Lower lobe of right lung (tissue), 2 donors: ENCODE measurements at places on chromosomes 2 and 18.

DNA sequence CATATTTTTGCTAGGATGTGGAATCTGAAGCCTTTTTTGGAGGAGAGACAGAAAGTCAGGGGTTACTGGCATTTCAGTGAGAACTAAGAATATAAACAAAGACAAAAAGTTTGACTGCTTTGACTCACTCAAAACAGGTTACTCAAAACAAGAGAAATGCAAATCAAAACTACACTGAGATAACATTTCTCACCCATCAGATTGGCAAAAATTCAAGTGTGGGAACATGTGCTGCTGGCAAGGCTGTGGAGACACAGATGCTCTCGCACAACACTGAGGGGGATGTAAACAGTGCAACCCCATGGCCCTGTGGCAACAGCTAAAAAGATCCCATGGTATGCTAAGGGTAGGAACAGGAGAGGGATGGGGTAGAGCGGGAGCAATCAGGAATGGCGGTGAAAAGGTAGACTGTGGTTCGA lies 86.6 kb downstream of the DTNB start:
- no peak overlapping the region for H3K27ac ChIP-seq
- H3K27me3 ChIP-seq = no peaks in the 10 kb centered on the region
- H3K4me1 ChIP-seq = peaks cover 10% of the 10 kb centered on the region
- H3K36me3 ChIP-seq = no peaks in the 10 kb centered on the region
- no peak overlapping the region for H3K4me3 ChIP-seq
- DNase-seq = no peak

- H3K4me1 ChIP-seq = peaks cover 28% of the 10 kb centered on the region
- no peaks in the 10 kb centered on the region for H3K27me3 ChIP-seq
- H3K36me3 ChIP-seq = no peaks in the 10 kb centered on the region
- no peak overlapping the region for H3K4me3 ChIP-seq
- H3K27ac ChIP-seq = no peak overlapping the region
Measured at GRCh38 chr2:47307066-47307465, 95.9 kb upstream of the MSH2 start.

GRCh38 chr2:69741575-69742321 lies at the start of gene ANXA4:
TSS of gene ANXA4 (plus strand) at chr2:69742134. CDS start at chr2:69781566, 39,432 bp downstream.
- H3K36me3 ChIP-seq = no peaks in the 10 kb centered on the region
- peak within 1 kb of the TSS; percentile 97 for H3K27ac ChIP-seq
- DNase-seq = peak; percentile 93
- H3K4me3 ChIP-seq = peak within 1 kb of the TSS; percentile 69
- no peaks in the 10 kb centered on the region for H3K27me3 ChIP-seq

GRCh38 chr2:151118269-151118668 lies 143.4 kb downstream of the RBM43 start:
- no peak overlapping the region for H3K27ac ChIP-seq
- no peak overlapping the region for H3K4me3 ChIP-seq
- no peaks in the 10 kb centered on the region for H3K27me3 ChIP-seq

DNA sequence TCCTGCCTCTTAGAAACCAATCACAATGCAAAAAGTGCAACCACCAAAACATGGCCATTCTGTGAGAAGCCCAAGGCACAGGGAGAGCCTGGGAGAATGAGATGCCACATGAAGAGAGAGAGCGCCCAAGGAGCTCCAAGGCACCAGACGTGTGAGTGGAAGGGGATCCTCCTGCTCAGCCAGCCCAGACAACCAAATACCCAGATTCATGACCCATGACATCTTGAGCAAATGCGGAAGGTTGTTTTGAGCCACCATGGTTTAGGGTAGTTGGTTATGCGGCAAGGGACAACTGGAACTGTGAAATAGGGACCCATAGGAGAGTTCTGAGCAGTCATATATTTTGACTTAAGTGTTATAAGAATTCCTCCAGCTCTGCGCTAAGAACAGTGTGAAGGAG lies 7.0 kb downstream of the AFF3 start:
- no peak overlapping the region for H3K27ac ChIP-seq
- no peaks in the 10 kb centered on the region for H3K27me3 ChIP-seq
- no peaks in the 10 kb centered on the region for H3K36me3 ChIP-seq
- H3K4me3 ChIP-seq = no peak overlapping the region
- DNase-seq = no peak

DNA sequence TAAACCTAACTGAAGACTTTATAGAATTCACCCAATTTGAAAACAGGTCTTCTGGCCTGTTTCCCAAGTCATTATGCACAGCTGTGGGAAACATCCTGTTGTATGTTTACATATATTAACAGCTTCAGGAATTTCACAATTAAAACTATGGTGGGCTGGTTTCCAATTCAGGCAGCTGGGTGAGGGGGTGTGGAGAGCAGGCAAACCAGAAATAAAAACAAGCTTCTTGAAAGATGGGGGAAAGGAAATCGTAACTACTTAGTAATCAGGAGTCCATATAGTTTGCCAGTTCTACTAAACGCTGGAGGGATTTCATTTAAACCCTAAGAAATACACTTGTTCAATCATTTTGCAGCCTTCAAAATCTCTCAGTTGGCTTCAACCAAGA lies 22.8 kb downstream of the ATP8B1 start:
- no peak overlapping the region for H3K4me3 ChIP-seq
- H3K27me3 ChIP-seq = no peaks in the 10 kb centered on the region
- DNase-seq = no peak
- H3K4me1 ChIP-seq = peaks cover 49% of the 10 kb centered on the region

- H3K4me1 ChIP-seq = peaks cover 23% of the 10 kb centered on the region
- peak overlapping the region; percentile 73 for H3K27ac ChIP-seq
- H3K4me3 ChIP-seq = peak overlapping the region; percentile 70
- no peaks in the 10 kb centered on the region for H3K36me3 ChIP-seq
- peak; percentile 64 for DNase-seq
Measured at GRCh38 chr2:235494716-235495372, 1.0 kb downstream of the AGAP1 start.

- DNase-seq = no peak
- H3K27ac ChIP-seq = no peak overlapping the region
- H3K4me3 ChIP-seq = no peak overlapping the region
- H3K36me3 ChIP-seq = peaks cover 29% of the 10 kb centered on the region
- H3K27me3 ChIP-seq = no peaks in the 10 kb centered on the region
- peaks cover 30% of the 10 kb centered on the region for H3K4me1 ChIP-seq
Measured at GRCh38 chr18:55236150-55236931, 277.1 kb upstream of the CCDC68 start.

- no peak overlapping the region for H3K27ac ChIP-seq
- no peak for DNase-seq
- no peaks in the 10 kb centered on the region for H3K4me1 ChIP-seq
- no peak overlapping the region for H3K4me3 ChIP-seq
Measured at GRCh38 chr2:86047575-86048382, 57.9 kb downstream of the POLR1A start.

DNA sequence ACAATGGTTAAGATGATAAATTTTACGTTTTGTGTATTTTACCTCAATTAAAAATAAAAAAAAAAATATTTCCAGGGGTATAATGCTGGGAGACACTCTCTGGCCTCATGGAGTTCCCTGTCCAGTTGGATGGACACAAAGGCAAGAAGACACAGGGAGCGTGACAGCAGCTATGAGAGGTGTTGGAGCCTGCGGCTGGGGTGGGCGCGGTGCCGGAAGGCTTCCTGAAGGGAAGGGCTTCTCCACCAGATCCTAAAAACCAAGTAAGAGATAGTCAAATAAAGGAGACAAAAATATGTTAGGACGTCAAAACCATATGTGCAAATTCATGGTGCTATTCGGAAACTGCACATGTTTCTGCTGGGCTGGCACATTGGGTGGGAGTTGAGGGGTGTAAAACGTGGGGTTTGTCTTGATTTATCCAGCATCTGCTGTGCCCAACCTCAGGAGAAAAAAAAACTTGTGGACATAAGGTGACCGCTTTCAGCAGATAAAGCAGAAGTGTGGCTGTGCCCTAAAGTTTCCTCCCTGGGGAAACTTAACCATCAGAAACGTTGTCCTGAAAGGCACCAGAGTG lies 467.6 kb downstream of the RNF144A start:
- H3K27ac ChIP-seq = no peak overlapping the region
- H3K27me3 ChIP-seq = no peaks in the 10 kb centered on the region
- no peak for DNase-seq
- no peak overlapping the region for H3K4me3 ChIP-seq
- no peaks in the 10 kb centered on the region for H3K4me1 ChIP-seq

GRCh38 chr2:33365264-33365970 lies 111.0 kb upstream of the RASGRP3 start:
- H3K27me3 ChIP-seq = no peaks in the 10 kb centered on the region
- H3K36me3 ChIP-seq = no peaks in the 10 kb centered on the region
- H3K4me1 ChIP-seq = no peaks in the 10 kb centered on the region
- no peak overlapping the region for H3K27ac ChIP-seq
- DNase-seq = no peak

DNA sequence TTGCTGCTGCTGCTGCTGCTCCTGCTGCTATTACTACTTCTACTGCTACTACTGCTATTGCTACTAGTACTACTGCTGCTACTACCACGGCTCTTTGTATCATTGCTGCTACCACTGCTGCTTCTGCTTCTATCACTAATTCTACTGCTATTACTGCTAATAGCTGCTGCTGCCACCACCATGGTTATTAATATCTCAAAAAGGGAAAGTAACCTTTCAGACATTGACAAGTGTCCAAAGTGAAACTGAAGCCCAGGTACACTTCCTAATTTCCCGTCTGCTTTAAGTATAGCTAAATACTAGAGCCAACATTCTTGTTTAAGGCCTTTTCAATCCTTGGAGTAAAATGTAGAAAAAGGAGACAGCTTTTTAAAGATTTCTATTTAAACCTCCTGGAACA lies 45.4 kb upstream of the EHBP1 start:
- H3K4me1 ChIP-seq = peaks cover 38% of the 10 kb centered on the region
- H3K4me3 ChIP-seq = no peak overlapping the region
- no peaks in the 10 kb centered on the region for H3K36me3 ChIP-seq
- H3K27me3 ChIP-seq = no peaks in the 10 kb centered on the region

- no peak for DNase-seq
- no peaks in the 10 kb centered on the region for H3K27me3 ChIP-seq
- peaks cover 15% of the 10 kb centered on the region for H3K4me1 ChIP-seq
- no peaks in the 10 kb centered on the region for H3K36me3 ChIP-seq
- no peak overlapping the region for H3K27ac ChIP-seq
- no peak overlapping the region for H3K4me3 ChIP-seq
Measured at GRCh38 chr2:205934443-205934842, 151.5 kb downstream of the INO80D start.

DNA sequence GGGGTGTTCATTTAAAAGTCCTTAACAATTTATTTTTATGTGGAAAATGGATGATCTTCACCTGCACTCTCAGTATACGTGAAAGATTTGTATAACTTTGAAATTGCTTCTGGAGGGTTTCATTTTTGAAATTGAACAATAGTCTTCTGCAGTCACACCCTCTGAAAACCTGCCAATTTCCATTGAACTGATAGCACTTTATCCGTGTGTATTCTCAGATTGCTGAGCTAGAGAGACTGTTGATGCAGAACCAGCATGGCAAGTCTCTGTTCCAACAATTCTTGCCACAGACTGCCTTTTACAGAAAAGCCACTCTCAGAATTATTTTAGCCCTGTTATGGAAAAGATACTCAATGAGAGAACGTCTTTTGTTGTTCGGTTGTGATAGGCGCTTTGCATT lies 6.6 kb upstream of the GULP1 start:
- no peak for DNase-seq
- no peak overlapping the region for H3K4me3 ChIP-seq
- H3K4me1 ChIP-seq = no peaks in the 10 kb centered on the region
- H3K36me3 ChIP-seq = no peaks in the 10 kb centered on the region
- no peak overlapping the region for H3K27ac ChIP-seq

DNA sequence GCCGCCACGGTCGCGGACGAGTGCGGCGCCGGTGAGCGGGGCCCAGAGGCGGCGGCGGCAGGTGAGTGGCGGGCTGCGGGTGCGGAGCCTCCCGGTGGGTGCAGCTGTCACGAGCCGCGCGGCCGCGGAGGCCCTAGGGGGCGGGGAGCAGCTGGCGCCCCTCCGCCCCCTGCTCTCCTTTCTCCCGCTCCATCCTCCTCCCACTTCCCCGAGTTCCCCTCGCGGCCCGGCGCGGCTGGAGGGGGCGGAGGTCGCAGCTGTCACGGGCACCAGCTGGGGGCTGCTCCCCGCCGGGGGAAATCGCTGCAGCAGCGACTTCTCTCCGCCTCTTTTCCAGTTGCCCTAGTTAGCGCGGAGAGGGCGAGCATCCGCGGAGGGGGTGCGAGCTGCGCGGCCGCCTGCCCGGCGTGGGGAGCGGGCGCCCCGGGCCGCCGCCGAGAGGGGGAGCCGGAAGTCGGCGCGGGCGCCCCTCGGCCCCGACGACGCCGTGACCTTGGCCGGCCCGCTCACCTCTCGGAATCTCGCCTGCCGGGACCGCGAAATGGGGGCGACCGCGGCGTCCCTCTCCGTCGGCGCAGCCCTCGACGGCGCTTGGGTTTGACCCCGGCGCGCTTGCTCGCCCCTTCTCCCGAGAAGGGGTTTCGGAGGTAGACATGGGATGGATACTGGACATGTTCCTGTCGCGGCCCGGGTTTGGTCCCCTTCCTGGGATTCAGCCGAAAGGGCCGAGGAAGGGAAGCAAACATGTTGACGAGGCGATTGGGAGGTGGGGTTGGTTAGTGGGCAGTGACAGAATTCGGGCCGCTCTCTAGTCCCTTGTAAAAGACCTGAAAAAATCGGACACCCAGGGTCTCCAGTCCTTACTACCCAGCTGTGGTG lies 727 bp downstream of the NCOA1 start:
- DNase-seq = peak; percentile 63
- H3K4me3 ChIP-seq = peak overlapping the region; percentile 81
- H3K27ac ChIP-seq = peak overlapping the region; percentile 93
- H3K4me1 ChIP-seq = peaks cover 34% of the 10 kb centered on the region
- no peaks in the 10 kb centered on the region for H3K27me3 ChIP-seq

DNA sequence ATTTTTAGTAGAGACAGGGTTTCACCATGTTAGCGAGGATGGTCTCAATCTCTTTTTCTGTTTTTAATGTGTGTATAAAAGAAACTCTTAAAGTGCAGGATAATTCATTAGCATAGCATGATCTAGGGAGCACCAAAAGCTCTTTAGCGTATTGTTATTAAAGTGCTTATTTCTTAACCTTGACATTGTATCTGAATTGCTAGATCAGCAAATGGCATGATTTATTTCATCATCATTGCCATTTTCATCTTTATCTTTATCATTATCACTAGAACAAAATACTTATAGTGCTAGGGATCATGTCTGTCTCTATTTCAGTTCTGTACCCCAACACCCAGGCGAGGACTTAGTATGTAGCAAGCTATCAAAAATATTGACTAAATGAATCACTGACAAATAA lies 393.8 kb upstream of the HNMT start:
- H3K4me3 ChIP-seq = no peak overlapping the region
- no peak for DNase-seq
- H3K4me1 ChIP-seq = no peaks in the 10 kb centered on the region
- no peaks in the 10 kb centered on the region for H3K36me3 ChIP-seq

- H3K36me3 ChIP-seq = no peaks in the 10 kb centered on the region
- DNase-seq = no peak
- H3K4me1 ChIP-seq = no peaks in the 10 kb centered on the region
- H3K27me3 ChIP-seq = no peaks in the 10 kb centered on the region
Measured at GRCh38 chr2:1299043-1299442, 114.2 kb upstream of the TPO start.

GRCh38 chr2:98827625-98828368 lies 96.9 kb upstream of the MGAT4A start:
- no peak overlapping the region for H3K4me3 ChIP-seq
- H3K36me3 ChIP-seq = no peaks in the 10 kb centered on the region
- H3K4me1 ChIP-seq = peaks cover 49% of the 10 kb centered on the region
- no peak for DNase-seq
- no peaks in the 10 kb centered on the region for H3K27me3 ChIP-seq
- H3K27ac ChIP-seq = no peak overlapping the region

GRCh38 chr2:113806217-113806913 lies 49.9 kb upstream of the SLC35F5 start:
- H3K27me3 ChIP-seq = no peaks in the 10 kb centered on the region
- no peak overlapping the region for H3K4me3 ChIP-seq
- DNase-seq = no peak
- H3K27ac ChIP-seq = no peak overlapping the region

- no peaks in the 10 kb centered on the region for H3K36me3 ChIP-seq
- no peak for DNase-seq
- no peaks in the 10 kb centered on the region for H3K4me1 ChIP-seq
Measured at GRCh38 chr2:161631855-161632391, 7.7 kb downstream of the SLC4A10 start.
